ENCODE measurements at places on chromosomes 12 and 14.

DNA sequence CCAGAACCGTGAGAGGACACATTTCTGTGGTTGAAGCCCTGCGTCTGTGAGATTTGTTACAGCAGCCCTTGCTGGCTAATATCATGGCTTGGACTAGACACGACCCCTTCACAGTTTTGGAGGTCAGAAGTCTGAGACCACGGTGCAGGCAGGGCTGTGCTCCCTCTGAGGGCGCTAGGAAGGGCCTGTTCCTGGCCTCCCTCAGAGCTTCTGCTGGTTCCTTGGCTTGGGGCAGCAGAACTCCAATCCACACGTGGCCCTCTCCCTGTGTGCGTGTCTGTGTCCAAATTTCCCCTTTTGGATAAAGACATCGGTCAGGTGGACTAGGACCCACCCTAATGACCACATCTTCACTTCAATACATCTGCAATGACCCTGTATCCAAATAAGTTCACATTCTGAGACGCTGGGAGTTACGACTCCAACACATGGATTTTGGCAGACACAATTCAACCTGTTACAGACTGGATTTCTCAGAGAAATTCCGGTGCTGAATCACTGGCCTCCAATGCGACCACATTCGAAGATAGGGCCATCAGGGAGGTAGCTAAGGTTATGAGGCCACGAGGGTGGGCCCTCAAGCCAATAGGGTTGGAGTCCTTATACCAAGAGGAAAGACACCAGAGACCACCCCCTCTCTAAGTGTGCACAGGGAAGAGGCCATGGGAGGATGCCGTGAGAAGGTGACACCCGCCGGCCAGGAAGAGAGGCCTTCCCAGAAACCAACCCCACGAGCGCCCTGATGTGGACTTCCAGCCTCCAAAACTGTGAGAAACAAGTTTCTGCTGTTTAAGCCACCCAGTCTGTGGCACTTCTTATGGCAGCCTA, 43.6 kb upstream of the PPP2R5C start:
- DNase-seq: no peak

DNA sequence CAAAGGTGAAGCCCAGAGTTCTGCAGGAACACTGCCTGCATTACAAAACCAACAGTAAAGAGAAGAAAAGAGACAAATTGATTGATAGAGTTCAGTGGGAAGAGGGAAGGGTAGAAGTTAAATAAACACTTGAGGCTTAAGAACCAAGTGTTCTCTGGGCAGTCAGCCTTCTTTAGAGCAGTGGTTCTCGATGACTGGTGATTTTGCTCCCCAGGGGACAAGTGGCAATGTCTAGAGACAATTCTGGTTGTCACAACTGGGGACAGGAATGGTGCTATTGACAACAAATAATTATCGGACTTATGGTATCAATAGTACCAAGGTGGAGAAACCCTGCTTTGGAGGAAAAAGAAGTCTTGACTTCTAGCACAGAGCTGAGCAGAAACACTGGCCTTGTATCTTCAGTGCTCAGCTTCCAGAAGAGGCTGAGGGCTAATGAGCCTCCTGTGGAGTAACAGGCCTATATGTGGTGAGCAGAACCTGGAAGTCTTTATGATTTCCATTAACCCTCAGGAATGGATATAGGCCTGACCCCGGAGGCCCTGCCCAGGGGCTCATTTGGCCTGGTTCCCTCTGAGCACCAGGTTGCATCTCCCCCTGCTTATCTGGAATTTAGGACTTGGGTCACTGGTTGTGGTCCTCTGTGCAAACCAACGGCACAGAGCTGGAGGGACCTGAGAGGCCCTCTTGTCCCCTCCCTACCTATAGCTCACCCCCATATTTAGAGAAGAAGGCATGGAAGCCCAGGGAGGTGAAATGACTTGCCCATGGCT, 204.6 kb upstream of the PWP1 start:
- DNase-seq: no peak

- DNase-seq: no peak
Measured at GRCh38 chr12:79151956-79152355, 287.4 kb downstream of the SYT1 start.

DNA sequence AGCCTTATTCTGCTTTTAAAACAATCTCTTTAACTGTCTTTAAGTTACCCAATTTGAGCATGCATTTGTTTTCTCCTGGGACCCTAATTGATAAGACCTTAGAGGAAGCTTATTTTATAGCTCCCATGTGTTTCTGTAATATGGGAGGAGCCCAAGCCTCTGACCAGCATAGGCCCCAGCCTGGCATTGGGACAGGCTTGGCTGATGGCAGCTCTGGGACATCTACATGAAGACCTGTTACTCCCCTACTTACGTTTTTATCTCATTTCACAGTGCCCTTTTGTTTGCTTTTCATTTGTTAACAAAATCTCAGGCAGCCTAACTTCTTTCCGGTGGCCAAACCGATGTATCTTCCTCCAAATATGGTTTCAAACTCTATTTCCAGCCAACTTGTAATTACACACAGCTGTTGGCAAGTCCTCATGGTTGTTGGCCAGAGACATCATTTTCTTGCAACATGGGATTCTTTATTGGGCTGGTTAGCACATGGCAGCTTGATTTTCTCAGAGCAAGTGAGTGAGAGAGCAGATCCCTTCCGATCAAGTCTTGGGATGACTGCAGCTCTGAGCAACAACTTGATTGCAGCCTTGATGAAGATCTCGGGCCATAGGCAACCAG, 1117.5 kb downstream of the AACS start:
- no peak for DNase-seq

- no peak for DNase-seq
Measured at GRCh38 chr14:70121521-70121920, 67.2 kb downstream of the SLC8A3 start.

GRCh38 chr14:99936056-99936455, 129.2 kb upstream of the EVL start:
- no peak for DNase-seq

DNA sequence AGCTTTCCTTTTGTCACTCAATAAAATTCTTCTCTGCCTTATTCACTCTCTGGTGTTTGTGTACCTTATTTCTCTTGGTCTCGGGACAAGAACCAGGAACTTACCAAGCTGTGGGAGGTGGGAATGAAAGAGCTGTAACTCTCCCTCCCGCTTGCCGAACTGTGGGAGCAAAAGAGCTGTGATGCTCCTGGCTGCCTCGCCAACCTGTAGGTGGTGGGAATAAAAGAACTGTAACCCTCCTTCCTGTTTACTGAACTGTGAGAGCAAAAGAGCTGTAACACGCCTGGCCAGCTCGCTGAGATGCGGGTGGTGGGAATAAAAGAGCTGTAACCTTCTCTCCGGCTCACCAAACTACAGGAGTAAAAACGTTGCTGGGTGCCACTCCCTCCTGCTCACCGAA, 314.1 kb upstream of the LRIG3 start:
- no peak for DNase-seq

DNA sequence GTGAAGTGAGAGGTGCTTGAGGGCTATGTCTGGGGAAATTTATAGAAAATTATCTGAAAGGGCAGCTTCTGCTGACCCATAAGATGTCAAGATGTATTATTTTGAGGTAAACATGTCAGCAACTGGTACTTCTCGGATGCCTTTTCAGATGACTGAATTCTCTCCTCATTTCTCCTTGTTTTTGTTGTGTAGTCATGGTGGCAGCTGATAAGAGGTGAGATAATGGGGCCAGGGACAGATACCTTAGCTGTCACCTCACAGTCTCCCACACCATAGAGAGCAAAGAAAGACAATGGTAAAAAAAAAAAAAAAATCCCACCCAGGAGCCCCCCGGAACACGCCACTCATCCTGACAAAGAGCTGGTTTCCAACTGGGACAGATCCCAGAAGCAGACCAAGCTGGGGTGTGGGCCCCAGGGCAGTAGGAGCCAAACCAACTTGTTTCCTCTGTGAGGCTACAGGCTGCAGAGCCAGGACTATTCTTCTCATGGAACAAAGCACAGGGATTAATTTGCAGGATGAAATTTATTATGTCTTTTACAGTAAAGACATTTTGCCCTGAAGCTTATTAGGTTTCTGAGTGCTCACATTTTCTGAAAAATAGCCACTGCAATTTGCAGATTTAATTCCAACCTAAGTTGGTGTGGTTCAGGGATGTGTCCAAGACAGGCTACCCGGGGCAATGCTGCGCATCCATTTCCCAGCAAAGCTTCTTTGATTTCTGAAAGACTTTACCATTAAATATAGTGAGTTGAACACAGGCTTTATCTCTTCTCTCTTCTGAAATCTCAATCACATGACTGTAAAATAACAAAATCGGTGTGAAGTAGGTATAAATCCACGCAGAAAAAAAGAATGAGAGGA, 52.2 kb downstream of the NDUFA12 start:
- DNase-seq: no peak

DNA sequence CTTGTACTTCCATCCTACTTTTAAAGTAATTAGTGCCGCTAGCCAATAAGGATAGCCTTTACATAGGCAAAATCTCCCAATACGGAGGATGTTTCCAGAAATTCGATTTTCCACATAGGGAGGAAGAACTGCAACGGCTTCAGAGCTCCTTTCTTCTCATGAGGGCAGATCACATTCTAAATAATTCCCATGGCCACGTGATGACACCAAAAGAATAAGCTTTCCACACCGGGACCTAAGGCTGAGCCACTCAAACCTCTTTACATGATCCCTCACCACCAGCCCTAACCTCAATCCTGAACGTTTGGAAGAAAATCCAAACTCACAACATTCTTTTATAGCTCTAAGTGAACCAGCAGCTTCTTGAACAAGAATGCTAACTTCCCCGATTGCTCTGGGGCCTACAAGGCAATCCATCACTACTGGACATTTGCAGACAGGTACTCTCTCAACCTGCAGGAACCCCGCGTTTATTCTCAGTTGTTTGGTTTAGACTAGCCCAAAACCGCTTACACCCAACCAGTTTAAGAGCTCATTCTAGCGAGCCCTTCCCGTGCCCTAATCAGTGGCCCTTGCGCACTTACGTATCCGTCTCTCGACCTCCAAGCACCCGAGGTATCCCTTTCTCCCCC, 884 bp downstream of the CAPRIN2 start:
- no peak for DNase-seq

DNA sequence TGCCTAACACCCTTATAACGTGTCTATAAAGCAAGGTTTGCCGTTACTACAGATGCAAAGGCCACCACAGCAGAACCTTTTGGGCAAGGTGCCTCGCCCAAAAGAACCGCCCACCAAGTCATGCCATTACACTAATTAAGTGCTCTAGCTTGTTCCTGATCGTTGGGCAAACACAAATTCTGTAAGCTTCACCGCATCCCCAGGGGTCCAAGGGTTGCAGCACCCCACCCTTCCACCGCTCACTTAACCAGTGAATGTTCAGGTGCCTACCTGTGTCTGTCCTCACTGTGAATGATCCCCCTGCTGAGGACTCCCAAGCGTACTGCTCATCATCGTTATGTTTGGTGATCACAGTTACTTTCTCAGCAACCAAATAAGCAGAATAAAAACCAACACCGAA, 1.4 kb downstream of the HSP90AA1 start:
- DNase-seq: no peak

GRCh38 chr12:43733687-43734086, 24.9 kb downstream of the PUS7L start:
- no peak for DNase-seq

- DNase-seq: no peak
Measured at GRCh38 chr12:88571543-88571942, 8.7 kb downstream of the KITLG start.

DNA sequence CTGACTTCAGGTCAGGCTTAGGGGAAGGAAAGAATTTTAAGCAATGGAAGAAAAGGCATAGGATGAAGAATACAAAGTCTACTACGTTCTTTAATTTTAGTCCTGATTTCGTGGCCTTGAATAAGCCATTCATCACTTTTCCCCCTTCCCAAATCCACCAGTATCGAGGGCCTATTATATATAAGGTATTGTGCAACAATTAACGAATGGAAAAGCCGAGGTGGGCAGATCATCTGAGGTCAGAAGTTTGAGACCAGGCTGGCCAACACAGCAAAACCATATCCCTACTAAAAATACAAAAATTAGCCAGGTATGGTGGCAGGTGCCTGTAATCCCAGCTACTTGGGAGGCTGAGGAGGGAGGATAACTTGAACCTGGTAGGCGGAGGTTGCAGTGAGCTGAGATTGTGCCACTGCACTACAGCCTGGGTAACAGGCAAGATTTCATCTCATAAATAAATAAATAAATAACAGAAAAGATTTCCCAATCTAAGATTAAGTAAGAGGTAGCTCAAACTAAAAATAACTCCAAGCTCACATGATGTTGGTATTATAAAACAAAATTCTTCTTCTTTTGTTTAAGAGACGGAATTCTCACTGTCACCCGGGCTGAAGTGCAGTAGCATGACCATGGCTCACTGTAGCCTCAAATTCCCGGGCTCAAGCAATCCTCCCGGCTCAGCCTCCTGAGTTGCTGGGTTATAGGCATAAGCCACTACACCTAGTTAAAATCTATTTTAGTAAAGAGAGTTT, 58.3 kb upstream of the NR2C1 start:
- DNase-seq: no peak

DNA sequence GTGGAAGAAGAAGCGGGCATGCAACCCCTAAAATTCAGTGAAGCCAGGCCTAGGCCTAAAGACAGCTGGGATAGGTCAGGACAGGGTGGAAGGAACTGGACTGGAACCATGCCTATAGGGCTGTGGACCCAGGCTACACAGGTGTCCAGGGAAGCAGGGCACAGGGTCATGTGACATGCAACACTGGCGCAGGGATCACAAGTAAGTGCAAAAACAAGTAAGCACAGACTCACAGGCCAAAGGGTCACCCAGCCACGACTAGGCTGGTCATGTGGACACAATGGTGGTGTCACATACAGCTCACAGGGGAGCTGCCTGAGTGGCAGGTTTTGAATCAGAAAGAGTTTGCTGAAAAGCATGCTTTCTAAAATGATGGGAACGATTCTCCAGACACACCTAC, 195.7 kb downstream of the SPTSSA start:
- no peak for DNase-seq

GRCh38 chr12:104501660-104502059, 44.9 kb downstream of the CHST11 start:
- no peak for DNase-seq

DNA sequence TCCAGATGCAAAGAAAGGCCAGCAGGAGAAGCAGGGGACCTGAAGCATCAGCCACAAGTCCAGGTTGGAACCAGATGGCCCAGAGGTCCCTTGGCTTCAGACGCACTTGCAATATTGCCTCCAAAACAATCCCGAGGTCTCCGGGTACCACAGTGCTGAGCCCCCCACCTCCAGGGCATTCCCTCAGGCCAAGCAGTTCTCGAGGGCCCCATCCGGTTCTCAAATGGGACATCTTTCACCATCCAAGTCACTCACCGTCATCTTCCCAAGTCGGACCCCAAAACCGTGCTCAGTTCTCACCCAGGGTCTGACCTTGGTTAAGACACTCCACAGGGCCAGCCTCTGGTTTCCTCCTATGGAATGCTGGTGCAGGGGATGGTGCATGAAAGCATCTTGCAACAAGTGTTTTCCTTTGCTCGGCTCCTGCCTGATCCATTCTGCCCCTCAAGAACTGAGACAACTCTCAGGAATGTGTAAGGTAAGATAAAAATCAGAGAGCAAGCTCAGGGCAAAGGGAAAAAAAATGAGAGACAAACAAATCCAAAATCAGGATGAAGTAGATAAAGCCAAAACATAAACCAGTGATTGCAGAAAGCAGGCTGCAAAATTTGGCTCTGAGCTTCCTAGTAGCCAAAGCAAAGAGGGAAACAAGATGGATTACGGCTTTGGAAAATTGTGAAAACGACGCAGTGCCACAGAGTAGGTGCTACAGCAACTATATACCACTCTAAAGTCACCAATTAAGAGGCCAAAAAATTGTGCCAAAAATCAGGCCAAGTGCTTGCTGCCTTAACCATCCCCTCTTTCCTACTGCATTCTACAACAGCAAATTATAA, 8.0 kb downstream of the NCOR2 start:
- DNase-seq: no peak

GRCh38 chr12:27105746-27106536, 23.6 kb upstream of the C12orf71 start:
- DNase-seq: no peak

- peak; percentile 98 for DNase-seq
Measured at GRCh38 chr14:22556021-22556989, 32.7 kb downstream of the DAD1 start.

Measured in activated T-helper 2 cell treated with anti-CD3 and anti-CD28 coated beads, Interferon-gamma antibody, Interleukin-2, Interleukin-4, amounts not matched to agents 10 μg/mL and 5 μg/mL and 100 μg/mL, durations not matched to agents 14 hours and 24 hours and 36 hours (primary cell).